ENCODE measurements at places on chromosomes 2 and 18.

DNA sequence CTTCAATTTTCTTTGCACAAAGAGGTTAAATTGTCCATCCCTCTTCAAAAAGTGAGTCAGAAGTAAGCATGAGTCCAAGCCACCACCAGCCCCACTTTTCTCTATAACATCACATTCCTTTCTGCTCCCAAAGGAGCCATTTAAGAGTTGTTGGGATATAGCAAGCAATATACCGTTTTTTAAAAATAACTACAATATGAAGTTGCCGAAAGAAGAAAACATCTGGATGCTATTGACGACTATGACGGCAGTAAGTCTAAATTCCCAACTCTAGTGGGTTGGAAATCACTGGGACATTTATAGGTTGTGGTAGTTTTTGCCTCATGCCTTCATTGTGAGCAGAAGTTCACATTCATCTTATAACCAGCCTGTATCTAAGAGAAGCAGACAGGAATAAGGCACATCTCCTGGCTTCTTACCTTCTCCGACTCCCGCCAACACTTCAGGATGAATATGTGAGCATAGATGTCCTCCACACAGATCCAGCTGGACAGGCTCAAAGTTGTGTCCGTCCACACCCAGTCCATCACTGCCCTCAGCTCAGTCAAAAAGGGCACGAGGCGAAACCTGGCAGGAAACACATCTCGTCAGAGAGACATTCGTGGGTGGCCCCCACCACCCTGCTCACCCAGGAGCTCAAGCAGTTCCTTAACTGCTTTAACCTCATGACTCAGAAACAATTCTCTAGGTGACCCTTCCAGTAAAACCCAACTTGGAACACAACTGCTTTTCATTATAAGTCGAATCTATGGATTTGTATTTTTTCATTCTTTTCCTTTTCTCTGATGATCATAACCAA lies 163.6 kb downstream of the NAPG start:
- DNase-seq: no peak

DNA sequence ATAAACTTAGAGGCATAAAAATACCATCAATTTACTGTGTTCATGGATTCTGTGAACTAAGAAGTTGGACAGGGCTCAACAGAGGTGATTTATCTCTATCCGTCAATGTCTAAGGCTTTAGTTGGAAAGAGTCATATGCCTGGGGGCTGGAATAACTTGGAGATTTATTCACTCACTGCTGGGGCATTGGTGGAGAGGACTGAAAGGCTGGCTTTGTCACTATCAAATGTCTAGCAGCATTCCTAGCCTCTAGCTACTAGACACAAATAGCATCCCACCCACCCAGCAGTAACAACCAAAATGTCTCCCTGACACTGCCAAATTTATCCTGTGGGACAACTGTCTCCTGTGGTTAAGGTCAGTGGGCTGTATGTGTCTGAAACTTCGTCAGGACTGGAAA lies 71.0 kb downstream of the EVA1A start:
- no peak for DNase-seq

- DNase-seq: no peak
Observed at GRCh38 chr2:12881952-12882351, 165.2 kb downstream of the TRIB2 start.

DNA sequence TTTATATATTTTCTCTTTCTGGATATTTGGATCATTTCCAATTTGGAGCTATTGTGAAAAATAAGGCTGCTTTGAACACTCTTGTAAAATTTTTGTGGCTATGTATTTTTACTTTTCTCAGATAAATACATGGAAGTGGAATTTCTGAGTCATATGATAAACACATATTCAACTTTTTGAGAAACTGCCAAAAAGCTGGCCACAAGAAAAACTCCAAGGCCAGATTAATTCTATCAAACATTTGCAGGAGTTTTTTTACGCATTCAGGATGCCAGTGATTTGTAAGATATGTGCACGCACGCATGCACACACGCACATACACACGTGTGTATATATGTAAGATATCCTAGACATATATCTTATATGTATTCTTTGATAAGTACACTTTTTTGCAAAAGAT lies 477.5 kb upstream of the SPHKAP start:
- peak; percentile 85 for DNase-seq

DNA sequence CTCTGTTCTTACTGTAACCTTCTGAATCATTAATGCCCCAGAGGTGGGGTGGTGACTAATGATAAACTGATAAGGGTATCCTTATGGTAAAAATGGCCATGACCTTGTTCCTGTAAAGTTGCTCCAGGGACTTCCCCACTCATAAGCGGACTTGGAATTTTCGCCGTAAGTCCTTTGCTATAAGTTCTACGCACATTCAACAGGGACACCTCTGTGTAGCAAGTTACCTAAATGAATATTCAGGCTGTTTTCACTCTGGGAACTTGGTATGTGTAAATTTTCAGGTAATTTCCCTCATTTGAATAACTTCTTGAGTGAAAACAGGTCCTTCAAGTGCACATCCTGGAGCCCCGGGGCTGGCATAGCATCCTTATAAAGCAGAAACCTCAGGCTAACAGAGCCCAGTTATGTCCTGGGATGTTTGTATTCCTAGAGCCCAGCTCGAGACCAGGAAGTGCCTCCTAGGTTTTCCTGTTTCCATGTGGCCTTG lies 9.4 kb upstream of the AGFG1 start:
- no peak for DNase-seq

DNA sequence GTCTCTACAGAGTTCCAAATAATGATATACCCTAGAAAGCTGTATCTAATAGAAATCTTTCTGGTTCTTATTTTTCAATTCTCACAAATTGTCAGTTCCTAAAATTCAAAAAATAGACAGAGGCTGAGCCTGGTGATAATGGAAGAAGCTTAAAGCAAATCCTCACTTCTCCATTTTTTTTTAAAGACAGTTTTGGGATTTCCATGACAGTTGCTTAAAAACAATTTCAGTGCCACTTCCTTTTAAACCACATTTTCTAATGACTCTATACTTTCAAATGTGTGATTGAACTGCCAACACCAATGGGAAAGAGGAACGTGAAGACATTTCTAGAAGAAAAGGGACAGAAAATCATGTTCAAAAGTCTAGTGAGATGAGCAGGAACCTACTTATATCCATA lies 4.0 kb downstream of the GKN2 start:
- DNase-seq: no peak

DNA sequence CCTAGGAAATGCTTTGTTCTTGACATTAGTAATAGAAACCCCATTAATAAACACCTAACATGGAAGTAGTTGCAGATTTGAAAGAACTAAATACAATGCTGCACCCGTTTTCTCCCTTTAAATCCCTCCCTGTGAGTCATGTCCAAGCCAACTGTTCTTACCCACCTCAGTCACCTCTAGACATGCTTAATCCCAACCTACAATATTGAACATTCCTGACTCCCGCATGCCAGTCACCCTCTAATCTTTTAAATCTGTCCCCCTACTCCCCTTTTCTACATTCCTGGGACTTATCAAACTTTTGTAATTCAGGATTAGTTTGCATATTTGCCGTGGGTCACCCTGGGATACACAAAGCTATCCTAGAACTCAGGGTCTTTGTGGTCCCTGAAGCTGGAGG lies 374.6 kb downstream of the IRS1 start:
- no peak for DNase-seq

DNA sequence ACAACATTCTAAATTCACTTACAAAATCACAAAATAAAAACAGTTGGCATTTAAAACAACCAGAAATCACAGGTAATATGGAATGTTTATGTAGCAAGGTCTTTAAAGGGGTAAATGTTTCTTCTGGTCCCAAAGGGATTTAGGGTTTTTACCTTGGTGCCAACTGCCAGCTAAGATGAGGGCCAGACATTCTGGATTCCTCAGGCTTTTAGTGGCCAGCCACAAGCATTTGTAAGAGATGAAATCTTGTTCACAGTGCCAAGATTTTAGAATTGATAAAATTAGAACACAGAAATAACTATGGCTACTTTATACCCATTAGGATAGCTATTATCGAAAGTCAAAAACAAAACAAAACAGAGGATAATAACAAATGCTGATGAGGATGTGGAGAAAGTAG lies 60.4 kb upstream of the CDKL4 start:
- peak; percentile 63 for DNase-seq

GRCh38 chr2:233800208-233800607 lies 22.1 kb downstream of the MROH2A start:
- DNase-seq: no peak

DNA sequence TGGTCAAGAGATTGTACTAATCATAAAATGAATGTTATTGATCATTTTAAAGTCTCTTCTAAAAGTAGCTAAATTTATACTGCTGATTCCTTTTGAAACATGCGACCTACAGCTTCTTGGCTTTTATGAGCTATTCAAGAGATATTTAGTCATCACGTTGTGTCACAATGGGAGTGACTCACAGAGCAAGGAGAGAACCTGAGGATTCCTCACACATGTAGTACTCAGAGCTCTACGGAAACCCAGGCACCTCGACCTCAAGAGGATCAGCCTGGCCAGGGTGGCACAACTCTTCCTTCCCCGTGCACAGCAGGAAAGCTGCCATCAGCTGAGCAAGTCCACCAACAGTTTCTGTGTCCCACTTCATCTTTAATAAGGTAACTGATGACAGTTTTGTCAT lies at the start of gene DHRS9:
Gene DHRS9 (plus strand): TSS at position 223 of the 400 bp plus-strand sequence. CDS start 12,019 bp downstream, outside the sequence.
- peak; percentile 50 for DNase-seq

GRCh38 chr2:238376884-238377391 lies 49.8 kb upstream of the ASB1 start:
- DNase-seq: no peak

DNA sequence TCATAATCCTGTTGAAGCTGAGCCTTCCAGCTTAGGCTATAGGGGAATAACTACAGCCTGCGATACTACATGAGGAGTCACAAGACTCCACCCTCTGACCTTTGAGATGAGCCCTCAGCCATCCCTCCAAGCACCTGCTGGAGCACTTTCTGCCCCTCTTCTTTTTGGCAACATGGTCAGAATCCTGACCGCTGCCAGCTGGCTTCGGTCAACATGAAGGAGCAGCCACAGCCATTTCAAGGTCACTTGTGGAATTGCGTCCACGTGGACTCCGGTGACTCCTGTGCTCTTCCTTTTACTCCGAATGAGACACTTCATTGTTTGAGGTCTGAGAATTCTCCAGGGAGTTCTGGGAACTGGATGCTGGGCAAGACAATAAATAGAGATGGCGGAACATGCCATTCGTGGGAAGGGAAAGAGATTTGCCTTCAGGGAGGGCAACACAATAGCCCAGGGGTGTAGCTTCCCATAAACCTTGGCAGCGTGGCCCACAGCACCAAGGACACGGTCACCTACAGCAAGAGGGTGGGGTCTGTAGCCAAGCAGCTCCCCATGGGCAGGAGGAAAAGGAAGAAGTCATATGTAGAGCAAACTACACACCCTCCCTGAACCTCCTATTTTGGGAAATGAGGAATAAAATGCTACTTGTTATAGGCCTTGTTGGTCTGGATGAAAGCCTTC lies 73.3 kb upstream of the PPP1CB start:
- DNase-seq: no peak

- DNase-seq: peak; percentile 57
Observed at GRCh38 chr2:218569661-218570500, 1.2 kb downstream of the CNOT9 start.

DNA sequence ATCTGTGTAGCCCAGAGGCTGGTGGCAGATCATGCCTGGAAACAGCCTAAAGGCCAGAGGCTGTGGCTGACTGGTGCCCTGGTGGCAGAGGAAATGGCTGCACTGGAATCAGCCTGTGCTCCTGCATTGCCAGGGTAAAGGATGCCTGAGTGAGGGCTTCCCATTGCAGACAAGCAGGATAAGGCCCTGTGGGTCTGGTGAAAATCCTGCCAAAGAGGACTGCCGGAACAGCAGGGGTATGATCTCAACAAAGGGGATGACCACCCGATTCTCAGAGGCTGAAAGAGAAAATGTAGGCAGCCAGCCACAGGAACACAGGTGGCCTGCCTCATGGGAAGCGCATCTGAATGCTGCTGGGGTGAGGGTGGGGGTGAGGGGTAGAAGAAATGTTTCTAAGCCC lies 48.2 kb downstream of the FBXO48 start:
- DNase-seq: no peak

DNA sequence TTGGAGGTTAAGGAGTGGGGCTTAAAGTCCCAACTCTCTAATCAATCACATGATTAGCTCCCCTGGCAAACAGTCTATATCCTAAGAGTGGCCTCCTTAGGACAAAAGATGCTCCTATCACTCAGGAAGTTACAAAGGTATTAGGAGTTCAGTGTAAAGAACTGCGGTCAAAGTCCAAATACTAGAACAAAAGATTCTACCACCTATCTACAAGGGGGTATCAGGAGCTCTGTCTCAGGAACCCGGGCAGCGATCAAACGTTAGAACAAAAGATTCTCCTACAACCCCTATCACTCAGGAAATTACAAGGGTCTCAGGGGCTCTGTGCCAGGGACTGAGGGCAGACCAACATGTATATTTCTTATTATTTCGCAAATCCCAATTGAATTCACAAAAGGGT lies 58.0 kb downstream of the DTNB start:
- DNase-seq: no peak

GRCh38 chr2:172096626-172097547 lies 5.8 kb downstream of the DLX2 start:
- DNase-seq: peak; percentile 97

- peak; percentile 23 for DNase-seq
Observed at GRCh38 chr2:201768918-201769317, 11.8 kb downstream of the ALS2 start.

DNA sequence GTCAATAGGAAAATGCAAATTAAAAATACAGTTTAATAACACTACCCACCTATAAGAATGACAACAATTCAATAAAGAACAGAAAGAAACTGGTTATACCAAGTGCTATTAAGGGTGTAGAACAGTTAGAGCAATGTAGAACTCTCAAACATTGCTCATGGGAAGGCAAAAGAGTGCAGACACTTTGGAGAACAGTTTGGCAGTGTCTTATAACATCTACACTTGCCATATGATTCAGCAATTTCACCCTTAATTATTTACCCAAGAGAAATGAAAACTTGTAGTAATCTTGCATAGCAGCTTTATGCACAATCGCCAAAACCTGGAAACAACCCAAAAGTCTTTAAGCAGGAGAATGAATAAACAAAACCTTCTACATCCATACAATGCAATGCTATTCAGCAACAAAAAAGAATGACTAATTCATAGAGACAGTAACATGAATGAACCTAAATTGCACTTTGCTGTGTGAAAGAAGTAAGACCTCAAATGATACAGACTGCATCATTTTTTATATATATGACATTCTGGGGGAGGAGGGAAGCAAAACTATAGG lies 455.2 kb downstream of the THSD7B start:
- peak; percentile 81 for DNase-seq

DNA sequence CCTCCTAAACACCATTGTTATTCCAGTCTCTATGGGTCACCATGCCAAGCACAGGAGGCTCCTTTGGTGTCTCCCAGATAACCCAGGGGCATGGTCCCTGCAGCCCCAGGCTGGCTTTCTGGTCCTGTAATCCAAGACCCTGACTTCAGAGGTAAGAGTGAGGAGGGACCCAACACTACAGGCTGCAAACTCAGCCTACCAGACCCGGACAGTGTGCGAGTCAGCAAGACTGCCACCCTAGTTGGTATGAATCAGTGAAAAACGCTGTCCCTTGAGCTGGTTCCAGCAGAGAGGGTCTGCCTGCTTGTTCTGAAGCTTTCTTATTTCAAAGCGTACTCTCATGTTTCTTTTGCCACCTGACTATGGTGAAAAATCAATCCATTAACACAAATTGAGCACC lies 47.6 kb upstream of the ZFP36L2 start:
- no peak for DNase-seq

GRCh38 chr2:222232839-222233238 lies 66.0 kb downstream of the PAX3 start:
- DNase-seq: no peak

All from fibroblast of gingiva (primary cell).